ENCODE measurements at places on chromosomes 5 and 9.
A peak's percentile ranks its signal among the peaks of the same experiment; 100 is the strongest.

DNA sequence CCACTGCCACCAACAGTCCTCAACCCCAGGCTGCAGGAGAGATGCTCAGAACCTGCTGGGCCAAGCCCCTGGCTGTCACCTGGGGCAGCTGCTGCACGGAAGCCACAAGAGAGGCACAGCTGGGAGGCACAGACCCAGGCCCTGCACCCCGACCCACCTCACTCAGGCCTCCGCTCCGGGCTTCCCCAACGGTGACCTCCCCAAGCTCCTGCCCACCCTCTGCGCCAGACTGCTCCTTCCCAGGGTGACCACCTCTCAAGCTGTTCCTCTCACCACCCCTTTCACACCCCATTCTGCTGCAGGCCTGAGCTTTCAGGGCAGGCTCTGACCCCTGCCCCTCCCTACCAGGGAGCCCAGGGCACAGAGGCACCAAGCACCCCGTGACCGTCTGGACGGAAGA, 33.0 kb downstream of the VAV2 start:
- no peak for DNase-seq

GRCh38 chr5:32390819-32391591, 53.5 kb downstream of the ZFR start:
- DNase-seq = peak; percentile 83

DNA sequence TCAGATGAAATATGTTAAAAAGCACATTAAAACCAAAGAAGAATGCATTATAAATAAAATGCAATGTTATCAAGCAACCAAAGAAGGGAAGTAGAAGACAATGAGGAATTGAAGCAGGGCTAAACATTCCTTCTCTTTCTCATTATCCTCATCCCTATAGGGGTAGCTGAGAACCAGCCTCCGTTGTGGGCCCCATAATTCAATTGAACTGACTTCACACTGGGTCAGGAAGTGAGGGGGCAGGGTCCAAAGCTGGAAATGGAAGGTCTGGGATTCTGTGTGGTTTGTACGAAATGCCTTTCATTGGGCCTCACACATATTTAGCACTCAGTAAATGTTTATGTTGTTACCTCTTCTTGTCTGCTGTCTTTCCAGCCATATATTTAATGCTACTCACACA, 220.4 kb upstream of the CD180 start:
- no peak for DNase-seq

DNA sequence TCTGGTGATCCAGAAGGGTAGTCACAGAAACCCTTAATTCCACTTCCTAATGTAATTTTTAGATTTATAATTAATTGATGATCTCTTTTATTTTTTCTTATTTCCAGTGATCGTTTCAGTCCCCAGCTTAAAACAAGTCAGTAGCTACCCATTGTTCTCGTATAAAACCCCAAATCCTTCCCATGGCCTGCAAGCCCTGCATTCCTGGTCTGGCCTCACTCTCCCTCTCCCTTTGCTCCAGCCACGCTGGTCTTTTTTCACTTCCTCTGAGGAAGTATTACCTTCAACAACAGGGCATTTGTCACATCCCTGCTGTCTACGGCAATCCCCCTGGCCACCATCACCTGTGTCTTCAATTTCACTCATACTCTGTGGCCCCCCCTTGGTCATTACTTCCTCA, 44.8 kb downstream of the ACOT12 start:
- DNase-seq = no peak

- DNase-seq = peak; percentile 36
Observed at GRCh38 chr5:43609752-43610151, 6.8 kb downstream of the NNT start.

DNA sequence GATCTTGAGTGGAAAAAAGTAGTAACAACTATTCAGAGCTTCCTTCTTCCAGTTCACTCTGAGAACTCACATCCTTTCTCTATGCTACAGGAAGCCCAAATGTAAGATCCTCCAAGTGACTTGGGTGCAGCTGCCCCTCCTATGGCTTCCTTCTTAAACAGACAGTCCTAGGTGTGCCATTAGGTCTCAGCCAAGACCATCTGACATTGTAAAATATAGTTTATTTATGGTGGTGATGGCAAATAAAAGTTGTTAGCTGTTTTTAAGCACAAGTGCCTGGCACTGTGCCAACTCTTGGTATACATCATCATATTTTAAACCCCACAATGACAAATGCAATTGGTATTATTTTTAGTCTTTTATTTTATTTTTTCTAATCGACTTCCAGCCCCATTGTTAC, 58.1 kb downstream of the TMEM252 start:
- no peak for DNase-seq

DNA sequence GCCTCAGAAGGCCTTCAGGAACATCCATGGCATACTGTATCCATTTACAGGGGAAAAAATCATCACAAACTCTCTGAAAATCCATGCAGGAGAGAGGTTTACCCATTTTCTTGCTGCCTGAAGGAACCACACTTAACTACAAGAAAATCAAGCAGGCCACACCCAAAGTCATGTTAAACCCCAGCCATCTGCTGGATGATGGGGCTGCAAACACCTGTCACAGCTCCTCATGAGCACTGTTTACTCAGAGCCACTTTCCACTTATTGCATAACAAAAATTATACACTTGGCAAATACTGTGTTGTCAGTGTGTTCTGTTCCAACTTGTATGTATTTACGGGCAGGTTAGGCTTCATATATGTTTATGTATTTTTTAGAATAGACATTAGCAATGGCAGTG, 35.8 kb downstream of the PPIC start:
- no peak for DNase-seq

GRCh38 chr5:60522292-60522905, 177.6 kb downstream of the DEPDC1B start:
- DNase-seq = no peak

- DNase-seq = no peak
Observed at GRCh38 chr5:39213447-39214207, 5.7 kb downstream of the FYB1 start.

DNA sequence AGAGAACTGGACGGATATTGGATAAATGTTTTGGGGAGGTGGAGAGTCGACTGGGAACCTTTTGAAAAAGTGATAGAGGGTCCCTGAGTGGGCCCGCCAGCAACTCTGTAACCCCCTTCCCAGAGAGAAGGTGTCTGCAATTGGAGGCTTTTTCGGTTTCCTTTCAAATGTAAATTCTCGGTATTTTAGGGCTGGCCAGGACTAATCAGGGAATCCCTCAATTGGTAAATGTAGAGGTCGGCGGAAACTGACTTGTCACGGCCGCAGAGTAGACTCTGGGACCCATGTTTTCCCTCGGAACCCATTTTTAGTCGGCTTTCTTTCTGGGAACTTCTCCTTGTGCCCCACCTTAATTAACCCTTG, 524 bp downstream of the CCNB1 start:
- DNase-seq = peak; percentile 26

DNA sequence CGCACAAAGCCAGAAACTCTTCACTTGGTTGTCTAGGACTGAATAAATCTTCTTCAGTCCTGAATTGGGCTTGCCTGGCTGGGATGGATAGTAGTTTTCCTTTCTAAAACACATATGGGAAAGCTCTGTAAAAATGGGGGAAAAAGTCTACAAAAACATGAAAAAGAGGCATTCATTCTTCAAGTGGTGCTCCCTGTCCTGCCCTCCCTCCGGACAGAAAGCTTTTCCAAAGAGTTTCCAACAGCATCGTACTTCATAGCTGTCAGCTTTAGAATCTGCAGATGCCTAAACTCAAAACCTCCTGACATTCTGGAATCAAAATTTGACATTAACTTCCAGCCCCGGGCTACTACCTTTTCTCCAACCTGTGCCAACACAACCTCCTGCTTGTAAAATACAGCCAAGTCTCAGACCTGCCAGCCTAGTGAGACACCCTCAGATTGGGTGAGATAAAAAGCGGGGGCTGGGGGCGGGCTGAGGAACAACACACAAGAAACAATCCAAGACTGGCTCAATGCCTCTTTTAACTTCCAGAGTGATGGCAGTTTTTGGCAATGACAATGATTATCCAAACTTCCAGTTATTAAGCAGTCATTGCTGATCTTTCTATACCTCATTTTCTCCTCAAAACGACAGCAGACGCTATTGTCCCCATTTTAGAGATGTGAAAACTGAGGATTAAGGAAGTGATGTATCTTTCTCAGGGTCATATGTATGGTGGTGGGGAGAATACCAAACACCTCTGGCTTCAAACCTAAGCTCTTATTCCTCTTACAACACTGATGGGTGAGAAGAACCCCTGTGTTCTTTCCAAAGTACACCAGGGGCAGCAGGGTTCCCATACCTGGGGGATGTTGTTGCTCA, 1.3 kb downstream of the TNC start:
- DNase-seq = no peak

DNA sequence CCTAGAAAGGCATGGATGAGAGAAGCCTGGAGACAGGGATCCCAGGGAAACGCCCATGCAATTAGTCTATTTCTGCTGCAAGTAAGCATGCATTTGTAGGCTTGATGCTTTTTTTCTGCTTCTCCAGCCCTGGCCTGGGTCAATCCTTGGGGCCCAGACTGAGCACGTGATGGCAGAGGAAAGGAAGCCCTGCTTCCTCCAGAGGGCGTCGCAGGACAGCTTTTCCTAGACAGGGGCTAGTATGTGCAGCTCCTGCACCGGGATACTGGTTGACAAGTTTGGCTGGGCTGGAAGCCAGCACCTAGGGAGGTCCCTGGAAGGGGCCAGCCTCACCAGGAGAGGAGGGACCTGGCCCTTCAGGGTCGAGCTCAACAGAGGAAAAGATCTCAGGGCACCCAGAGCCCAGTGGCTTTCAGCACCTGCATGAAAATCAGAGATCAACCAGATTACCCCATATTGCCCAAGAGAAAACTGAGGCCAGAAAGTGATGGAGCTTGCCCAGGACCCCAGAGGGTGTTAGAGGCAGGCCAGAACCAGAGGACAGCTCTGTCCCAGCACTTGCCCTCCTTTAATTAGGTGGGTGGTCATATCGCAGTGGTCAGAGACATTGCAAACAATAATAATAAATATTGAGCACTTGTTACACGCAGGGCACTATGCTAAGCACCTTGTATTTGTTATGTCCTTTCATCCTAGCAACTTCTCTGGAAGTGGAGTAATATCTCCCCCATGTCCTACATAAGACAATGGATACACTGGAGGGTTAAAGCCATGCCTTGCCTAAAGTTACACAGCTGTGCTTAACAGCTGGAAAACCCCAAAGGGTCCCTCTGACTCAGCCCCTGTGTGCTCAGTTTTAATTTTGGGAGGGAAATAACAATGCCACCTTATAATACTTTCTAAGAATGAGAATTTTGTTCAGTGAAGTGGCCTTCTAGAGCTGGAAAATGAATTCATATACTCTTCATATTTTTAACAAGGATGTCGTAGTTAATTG, 67.1 kb downstream of the KLF4 start:
- peak; percentile 76 for DNase-seq

GRCh38 chr5:24385070-24385469, 259.7 kb downstream of the CDH10 start:
- no peak for DNase-seq

- no peak for DNase-seq
Observed at GRCh38 chr9:7676609-7677156, 122.9 kb downstream of the DMAC1 start.

DNA sequence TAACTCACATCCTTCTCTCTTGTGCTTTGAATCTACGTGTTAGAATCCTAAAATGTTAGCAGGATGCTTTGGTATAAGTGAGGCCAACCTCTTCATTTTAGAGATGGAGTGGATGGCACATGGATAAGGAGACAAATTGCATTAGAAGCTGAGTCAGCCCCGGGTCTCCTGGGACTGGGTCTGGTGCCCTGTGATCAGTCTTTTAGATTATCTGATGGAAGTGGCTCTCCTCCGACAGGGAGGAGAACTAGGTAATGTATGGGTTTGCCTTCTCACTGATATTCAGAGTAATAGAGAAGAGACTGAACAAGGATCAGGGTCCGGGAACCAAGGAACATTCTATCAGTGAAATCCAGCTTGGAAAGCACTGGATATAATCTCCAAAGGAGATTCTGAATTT, 74.9 kb upstream of the TNFSF8 start:
- DNase-seq = peak; percentile 15

DNA sequence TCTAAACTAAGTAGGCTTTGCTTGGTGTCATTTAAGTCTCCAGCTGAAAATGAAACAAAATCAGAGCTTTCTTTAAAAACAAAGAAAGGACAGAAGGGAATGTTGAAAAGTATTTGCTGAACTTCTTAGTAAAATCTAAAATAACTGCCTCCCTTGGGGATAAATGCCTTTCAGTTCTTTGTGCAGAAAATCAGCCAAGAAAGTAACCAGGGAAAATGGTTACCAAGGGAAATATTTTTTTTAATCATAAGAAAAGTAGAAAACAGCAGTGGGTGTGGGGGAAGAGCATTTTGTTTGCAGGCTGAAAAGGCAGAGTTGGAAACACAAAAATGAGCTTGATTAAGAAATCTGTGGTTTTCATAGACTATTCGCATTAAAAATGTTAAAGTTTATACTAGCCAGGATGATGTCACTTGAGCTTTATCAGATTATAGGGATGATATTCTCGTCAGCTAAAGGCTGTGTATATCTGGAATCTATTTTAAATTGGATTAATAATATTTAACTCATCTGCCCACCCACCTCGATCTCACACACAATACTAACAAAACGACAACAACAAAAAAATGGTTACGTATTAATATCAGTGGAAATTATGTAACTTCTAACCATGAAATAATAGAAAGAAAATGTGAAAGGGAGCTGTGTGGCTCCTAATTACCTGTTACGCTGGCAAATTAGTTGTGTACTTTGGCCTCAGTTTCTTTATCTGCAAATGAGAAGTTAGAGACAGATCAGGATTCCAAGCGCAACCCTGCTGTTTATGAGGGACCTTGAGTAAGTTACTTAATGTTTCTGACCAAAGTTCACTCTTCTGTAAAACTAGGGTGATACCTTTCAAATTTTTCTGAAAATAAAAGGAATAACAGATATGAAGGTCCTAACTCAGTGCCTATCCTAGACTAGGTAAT, at the start of gene ECM2:
Gene ECM2 (minus strand): TSS at position 51 of the 911 bp plus-strand sequence. CDS start 13,124 bp downstream, outside the sequence.
- no peak for DNase-seq

DNA sequence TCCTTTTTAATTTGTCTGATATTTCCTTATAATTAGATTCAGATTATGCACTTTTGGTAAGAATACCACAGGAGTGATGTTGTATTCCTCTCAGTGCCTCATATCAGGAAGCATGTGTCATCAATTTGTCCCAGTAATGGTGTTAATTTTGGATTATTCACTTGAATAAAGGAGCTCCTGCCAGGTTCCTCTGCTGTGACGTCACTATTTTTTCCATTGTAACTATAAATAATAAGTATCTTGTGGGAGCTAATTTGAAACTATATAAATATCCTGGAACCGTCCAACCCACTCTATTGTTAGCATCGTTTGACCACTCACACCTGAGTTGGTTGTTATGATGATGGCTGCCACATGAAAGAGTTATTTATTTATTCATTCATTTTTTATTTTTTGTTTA, 107.9 kb downstream of the INVS start:
- DNase-seq = no peak

Data from NB4 (cell line).